Hematopoietic multipotent progenitor cell treated with erythropoietin and hydrocortisone succinate and interleukin-3 and kit ligand, for 6 days (in vitro differentiated cells): ENCODE measurements at places on chromosomes 7 and 10.

- DNase-seq, result peak; percentile 24
Measured at GRCh38 chr10:74078037-74078436, 72.6 kb downstream of the AP3M1 start.

- DNase-seq, result no peak
Measured at GRCh38 chr7:103879411-103879810, 110.0 kb downstream of the RELN start.

DNA sequence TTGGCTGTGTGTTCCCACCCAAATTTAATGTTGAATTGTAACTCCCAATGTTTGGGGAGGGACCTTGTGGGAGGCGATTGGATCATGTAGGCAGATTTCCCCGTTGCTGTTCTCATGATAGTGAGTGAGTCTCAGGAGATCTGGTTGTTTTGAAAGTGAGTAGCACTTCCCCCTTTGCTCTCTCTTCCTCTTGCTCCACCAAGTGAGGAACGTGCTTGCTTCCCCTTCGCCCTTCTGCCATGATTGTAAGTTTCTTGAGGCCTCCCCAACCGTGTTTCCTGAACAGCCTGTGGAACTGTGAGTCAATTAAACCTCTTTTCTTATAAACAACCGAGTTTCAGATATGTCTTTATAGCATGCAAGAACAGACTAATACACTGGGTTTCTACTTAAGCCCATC, 176.3 kb downstream of the CDK14 start:
- no peak for DNase-seq

GRCh38 chr10:101272229-101272868, 43.1 kb upstream of the LBX1 start:
- DNase-seq, result peak; percentile 83

DNA sequence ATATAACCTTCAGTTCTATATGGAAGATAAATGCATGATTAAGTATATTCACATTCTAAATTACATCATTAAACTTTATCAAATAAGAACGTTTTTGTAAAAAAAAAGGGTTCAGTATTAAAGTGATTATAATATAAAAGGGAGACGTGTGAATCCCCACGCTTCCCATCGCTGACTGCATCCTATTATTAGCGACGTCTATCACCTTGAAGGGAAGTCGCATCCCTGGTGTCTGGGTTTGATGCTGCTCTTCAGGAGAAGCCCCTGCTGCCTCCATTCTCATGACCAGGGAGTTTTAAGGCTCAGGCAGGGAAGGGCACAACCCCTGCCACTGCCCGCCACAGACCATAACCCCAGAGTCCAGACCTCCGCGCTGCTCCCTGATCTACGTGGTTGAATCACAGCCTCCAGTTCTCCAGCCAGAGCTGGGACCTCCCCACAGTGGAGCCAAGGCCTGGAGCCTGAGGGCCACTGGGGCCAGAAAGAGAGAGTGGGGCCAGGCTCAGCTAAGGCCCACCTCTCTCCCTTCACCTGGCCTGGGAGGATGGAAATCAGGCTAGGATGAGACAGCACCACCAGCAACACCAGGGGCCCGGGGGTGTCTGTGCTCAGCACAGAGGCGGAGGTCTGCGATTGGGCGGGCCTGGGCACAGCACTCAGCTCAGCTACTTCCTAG, 130.6 kb downstream of the TCERG1L start:
- DNase-seq, result no peak

GRCh38 chr7:50504646-50505546, 54.7 kb upstream of the FIGNL1 start:
- DNase-seq, result no peak

- no peak for DNase-seq
Measured at GRCh38 chr10:114320249-114321116, 81.4 kb downstream of the VWA2 start.
